Stimulated activated CD8-positive, alpha-beta memory T cell treated with anti-CD3 and anti-CD28 coated beads, Interleukin-12 subunit alpha, Interleukin-12 subunit beta, amount 100 ng/mL, for 4 hours (primary cell): ENCODE measurements at places on chromosomes 11 and 22.

DNA sequence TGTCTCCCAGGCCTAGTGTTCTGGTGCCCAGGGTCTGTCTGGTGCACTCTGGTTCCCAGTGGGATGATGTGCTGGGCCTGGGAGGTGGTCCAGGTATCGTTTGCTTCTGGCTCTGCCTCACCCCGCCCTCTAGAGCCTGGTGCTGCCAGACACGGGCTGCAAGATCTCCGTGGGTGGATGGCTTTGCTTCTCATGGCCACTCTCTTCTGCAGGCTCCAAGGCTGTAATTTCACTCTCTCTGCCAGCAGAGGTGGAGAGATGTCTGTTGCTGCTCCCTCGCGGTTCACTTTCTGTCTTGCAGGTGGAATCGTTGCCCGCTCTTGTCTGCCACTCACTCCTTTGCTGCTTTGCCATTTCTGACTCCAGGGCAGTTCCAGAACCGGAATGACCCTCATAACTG lies 13.4 kb downstream of the NADSYN1 start:
- no peak for DNase-seq

GRCh38 chr11:24521601-24522000 lies 24.7 kb downstream of the LUZP2 start:
- no peak for DNase-seq

GRCh38 chr22:21710156-21710555 lies 25.4 kb downstream of the YPEL1 start:
- no peak for DNase-seq

- no peak for DNase-seq
Observed at GRCh38 chr11:10318527-10318802, 13.6 kb downstream of the ADM start.

DNA sequence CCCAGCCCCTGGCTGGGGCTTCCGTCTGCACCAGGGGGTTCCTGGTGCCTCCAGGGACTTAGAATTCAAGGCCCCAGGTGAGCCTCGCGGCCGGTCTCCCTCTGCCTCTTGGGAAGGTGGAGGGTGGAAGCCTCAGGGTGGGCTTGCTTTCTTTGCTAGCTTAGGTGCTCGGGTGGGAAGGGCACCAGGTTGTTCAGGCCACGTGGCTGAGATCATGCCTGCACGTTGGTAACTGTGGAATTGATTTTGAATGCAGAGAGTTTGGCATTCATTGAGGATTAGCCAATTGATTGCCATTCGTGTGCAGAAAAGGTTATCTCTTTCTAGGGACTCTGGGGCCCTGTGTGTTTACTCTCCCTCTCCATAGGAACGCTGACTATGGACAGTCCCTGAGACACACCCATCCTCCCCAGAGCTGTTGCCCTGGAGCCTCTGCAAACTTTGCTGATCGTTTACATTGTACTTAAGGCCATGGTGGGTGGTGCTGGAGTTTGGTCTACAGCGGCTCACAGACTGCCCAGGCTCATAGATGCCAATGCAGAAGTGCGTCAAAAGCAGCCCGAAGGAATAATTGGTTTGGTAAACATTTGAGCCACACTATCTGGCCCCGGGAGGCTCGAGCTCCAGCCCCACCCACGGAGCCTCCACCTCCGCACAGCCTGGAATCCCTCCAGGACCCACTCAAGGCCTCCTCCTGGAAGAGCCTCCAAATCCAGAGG lies 1457.7 kb downstream of the BRD1 start:
- DNase-seq = no peak

GRCh38 chr22:35021161-35021560 lies 44.8 kb upstream of the ISX start:
- DNase-seq = no peak

- DNase-seq = no peak
Observed at GRCh38 chr22:27192135-27192829, 534.9 kb downstream of the MIAT start.

GRCh38 chr22:29683536-29683935 lies 36.3 kb upstream of the CABP7 start:
- DNase-seq = no peak

GRCh38 chr22:47918276-47918921 lies 1155.9 kb downstream of the TBC1D22A start:
- DNase-seq = peak; percentile 12

GRCh38 chr22:38468443-38469305 lies 778 bp downstream of the KDELR3 start:
- DNase-seq = no peak

DNA sequence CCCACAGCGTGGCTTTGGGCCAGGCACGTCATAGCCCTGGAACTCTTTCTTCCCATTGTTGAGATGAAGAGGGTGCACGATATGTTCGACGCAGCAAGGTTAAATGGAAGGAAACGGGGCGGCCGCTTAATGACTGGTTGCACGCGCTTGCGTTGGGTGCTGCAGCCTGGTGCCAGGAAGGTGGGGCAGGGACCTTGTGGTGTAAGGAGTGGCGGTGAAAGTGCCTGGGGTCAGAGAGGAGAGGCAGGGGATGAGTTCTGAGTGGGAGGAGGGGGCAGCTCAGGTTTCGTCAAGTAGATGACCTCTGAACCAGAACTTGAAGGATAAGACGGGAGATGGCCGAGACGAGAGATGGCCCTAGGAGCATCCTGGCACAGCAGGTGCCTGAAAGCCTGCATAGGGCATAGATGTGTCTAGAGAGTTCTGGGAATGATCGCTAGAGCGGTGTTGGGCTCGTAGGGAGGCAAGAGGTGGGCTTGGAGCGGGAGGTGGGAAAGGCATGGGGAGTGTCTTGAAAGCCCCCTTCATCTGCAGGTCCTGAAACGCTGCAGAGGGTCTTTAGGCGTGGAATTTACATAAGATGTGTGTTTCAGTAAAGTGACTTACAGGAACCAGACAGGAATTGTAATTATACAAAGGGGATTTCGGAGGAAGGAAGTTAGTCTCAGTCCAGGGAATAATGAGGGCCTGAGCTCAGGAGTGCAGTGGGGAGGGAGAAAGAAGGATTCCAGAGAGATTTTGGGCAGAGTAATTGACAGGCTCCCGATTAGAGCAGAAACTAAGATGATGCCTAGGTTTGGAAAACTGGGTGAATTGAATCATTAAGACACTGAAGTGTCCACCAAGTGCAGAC lies 43.2 kb upstream of the CLDN5 start:
- DNase-seq = no peak

- DNase-seq = no peak
Observed at GRCh38 chr11:58921778-58922390, 17.4 kb upstream of the GLYATL1 start.

- no peak for DNase-seq
Observed at GRCh38 chr11:61484541-61484940, 24.0 kb upstream of the LRRC10B start.

GRCh38 chr11:69325446-69325845 lies 31.5 kb downstream of the MYEOV start:
- DNase-seq = no peak

DNA sequence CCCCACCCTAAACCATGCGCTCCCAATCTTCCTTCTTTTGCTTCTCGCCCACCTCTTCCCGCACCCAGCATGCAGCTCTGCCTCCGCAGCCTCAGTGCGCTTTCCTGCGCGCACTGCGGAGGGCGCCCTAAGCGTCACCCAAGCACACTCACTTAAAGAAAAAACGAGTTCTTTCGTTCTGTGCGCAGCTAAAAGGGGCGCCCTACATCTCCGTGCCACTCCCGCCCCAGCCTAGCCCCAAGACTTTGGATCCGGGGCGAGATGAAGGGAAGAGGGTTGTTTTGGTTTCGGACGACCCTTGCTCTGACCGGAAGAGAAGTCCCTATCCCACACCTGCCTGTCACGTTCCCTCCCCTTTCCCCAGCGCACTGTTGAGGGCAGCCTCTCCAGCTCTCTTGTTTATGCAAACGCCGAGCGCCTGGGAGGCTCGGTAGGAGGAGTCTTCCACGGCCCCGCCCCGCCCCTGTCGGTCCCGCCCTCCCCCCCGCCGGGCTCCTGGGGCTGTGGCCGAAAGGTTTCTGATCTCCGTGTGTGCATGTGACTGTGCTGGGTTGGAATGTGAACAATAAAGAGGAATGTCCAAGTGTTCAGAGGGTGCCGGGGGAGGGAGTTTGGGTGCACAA lies 5.3 kb downstream of the VSIG2 start:
- DNase-seq = peak; percentile 62

DNA sequence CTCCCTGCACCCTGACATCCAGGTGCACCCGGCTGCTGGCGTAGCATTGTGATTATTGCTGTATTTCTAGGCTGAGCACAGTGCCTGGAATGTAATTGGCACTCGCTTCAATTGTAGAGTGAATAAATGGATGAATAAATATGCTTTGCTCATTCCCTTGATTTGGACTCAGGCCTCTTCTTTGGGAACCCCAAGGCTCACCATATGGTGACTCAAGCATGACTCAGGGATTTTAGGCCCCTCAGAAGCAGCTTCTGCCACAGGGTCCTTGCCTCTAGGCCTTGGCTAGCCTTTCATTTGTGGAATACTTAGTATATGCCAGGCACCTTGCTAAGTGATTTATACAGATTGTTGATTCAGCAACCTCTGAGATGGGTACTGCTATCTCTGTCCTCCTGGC lies 78.9 kb downstream of the GRIK4 start:
- no peak for DNase-seq
